Endothelial cell of coronary artery (primary cell): ENCODE measurements at places on chromosomes 11 and 22. TPM values are rescaled to one million over a fixed set of nuclear protein-coding genes. Genes with fewer than 3 reads are reported as not detected.

The NXPE1 gene
- total RNA-seq: not detected in 2 replicates

The OR5A1 gene
- not detected in 2 replicates for total RNA-seq

The KRTAP5-7 gene
- not detected in 2 replicates for total RNA-seq

The OSBP2 gene
- total RNA-seq: 5.6 and 7.6 TPM in 2 replicates

The GPR137 gene
- total RNA-seq: 6.7 and 10.8 TPM in 2 replicates

The CSKMT gene
- 7.4 and 12.7 TPM in 2 replicates for total RNA-seq

The C22orf15 gene
- total RNA-seq: 0.63 TPM in 1 of 2 replicates, not detected in the other

The TTC28 gene
- total RNA-seq: 15.6 and 16.6 TPM in 2 replicates

The CRYBA4 gene
- total RNA-seq: not detected in 2 replicates

The PLEKHA7 gene
- total RNA-seq: 0.45 and 1.0 TPM in 2 replicates

The GRAP2 gene
- total RNA-seq: under 0.01 and 0.45 TPM in 2 replicates

The MUC5AC gene
- total RNA-seq: not detected in 2 replicates

The TENM4 gene
- total RNA-seq: under 0.01 TPM in 2 replicates

The ZFP91 gene
- total RNA-seq: 39.6 and 40.9 TPM in 2 replicates

The SCGB1C1 gene
- not detected in 2 replicates for total RNA-seq

The C22orf42 gene
- total RNA-seq: not detected in 2 replicates

The RIMBP3B gene
- total RNA-seq: under 0.01 TPM in 1 of 2 replicates, not detected in the other

The OR51V1 gene
- not detected in 2 replicates for total RNA-seq

The SPI1 gene
- total RNA-seq: not detected in 2 replicates

The CYP2D6 gene
- total RNA-seq: 0.18 and 0.19 TPM in 2 replicates

The SLC25A17 gene
- 11.0 and 11.9 TPM in 2 replicates for total RNA-seq

The PGR gene
- total RNA-seq: 0.19 TPM in 1 of 2 replicates, not detected in the other

The SVIP gene
- 12.6 and 22.3 TPM in 2 replicates for total RNA-seq

The DDX25 gene
- total RNA-seq: not detected in 2 replicates

The OR4A16 gene
- not detected in 2 replicates for total RNA-seq

The FGF3 gene
- total RNA-seq: not detected in 2 replicates

The TRIM29 gene
- total RNA-seq: 0.19 TPM in 1 of 2 replicates, not detected in the other

The FOLR2 gene
- total RNA-seq: not detected in 2 replicates

The OR52N2 gene
- total RNA-seq: not detected in 2 replicates

The ARHGAP20 gene
- total RNA-seq: 1.1 TPM in 2 replicates

The ABCG4 gene
- 0.27 and 0.38 TPM in 2 replicates for total RNA-seq

The HTATIP2 gene
- 31.4 and 50.9 TPM in 2 replicates for total RNA-seq
